ENCODE measurements at places on chromosomes 7 and 10. TPM values are rescaled to one million over a fixed set of nuclear protein-coding genes. Genes with fewer than 3 reads are reported as not detected.

CACNB2 gene
- total RNA-seq: 2.1 TPM

ZNF789 gene
- total RNA-seq: 6.9 TPM

SPOCK2 gene
- 0.36 TPM for total RNA-seq

NUTM2A gene
- 0.33 TPM for total RNA-seq

NUP205 gene
- total RNA-seq: 77.5 TPM

GRM8 gene
- 0.36 TPM for total RNA-seq

GPR141 gene
- not detected for total RNA-seq

FAM241B gene
- total RNA-seq: not detected

THSD7A gene
- 2.5 TPM for total RNA-seq

RHEB gene
- total RNA-seq: 98.8 TPM

DRGX gene
- not detected for total RNA-seq

NEUROG3 gene
- total RNA-seq: not detected

ZNF365 gene
- total RNA-seq: 7.2 TPM

KLF14 gene
- not detected for total RNA-seq

PHF14 gene
- total RNA-seq: 35.6 TPM

SRRM3 gene
- total RNA-seq: 1.3 TPM

INSYN2A gene
- total RNA-seq: 0.27 TPM

CLDN3 gene
- not detected for total RNA-seq

SYNPO2L gene
- total RNA-seq: not detected

GDF2 gene
- total RNA-seq: not detected

C10orf67 gene
- not detected for total RNA-seq

PGAM2 gene
- not detected for total RNA-seq

ITPRID1 gene
- total RNA-seq: not detected

TWIST1 gene
- total RNA-seq: 33.2 TPM

PRSS37 gene
- total RNA-seq: not detected

GBX1 gene
- total RNA-seq: not detected

- no peak for DNase-seq
Measured at GRCh38 chr10:44465401-44466115, 80.7 kb upstream of the CXCL12 start.

GRCh38 chr7:44961844-44962482, 16.9 kb downstream of the MYO1G start:
- DNase-seq: no peak

DNA sequence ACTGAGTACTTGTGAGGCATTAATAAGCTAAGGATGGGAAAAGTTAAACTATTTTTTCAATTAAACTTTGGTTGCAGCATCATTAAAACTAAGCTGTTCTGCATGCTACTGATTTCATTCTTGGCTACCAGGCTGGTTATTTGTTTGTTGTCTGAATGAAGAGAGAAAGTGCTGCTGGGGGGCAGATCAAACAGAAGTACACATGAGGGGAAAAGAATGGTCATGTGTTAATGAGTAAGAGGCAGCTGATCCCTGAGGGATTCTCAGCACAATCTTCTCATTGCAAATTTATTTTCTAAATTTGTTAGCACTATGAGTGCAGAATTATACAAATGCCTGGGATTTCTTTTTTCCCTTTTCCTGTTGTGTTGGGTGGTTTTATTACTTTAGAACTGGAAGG, 213.2 kb upstream of the HPS1 start:
- no peak for DNase-seq

- peak; percentile 60 for DNase-seq
Measured at GRCh38 chr7:84190016-84190705, 4.4 kb downstream of the SEMA3A start.

DNA sequence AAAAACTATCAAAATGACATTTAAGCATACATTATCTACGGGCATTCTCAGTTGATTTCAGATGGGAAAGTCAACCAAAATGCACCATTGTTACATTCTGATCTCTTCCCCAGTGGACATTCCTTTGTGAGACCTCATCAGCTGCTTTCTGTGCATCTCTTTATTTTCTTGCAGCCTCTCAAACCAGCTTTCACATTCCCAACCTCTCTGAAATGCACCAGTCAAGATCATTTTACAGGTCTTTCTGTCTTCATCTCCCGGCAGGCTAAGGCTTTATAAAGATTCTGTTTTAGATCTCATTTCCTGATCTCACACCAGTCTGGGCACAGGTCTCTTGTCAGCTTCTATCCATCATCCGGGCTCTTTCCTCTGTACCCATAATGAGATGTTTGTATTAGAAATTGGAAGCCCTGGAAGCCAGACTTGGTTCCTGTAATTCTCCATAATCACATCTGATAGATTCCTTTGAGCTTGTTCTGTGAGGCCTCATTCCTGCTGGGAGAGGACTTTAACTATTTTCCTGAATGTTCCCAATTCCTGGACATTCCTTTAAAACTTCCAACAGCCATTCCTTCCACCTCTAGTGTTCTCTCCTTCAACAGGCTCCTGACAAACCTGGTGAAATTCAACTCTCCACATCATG, 44.3 kb upstream of the ARL4A start:
- DNase-seq: peak; percentile 20

- DNase-seq: no peak
Measured at GRCh38 chr10:100810091-100810834, 64.9 kb downstream of the PAX2 start.

DNA sequence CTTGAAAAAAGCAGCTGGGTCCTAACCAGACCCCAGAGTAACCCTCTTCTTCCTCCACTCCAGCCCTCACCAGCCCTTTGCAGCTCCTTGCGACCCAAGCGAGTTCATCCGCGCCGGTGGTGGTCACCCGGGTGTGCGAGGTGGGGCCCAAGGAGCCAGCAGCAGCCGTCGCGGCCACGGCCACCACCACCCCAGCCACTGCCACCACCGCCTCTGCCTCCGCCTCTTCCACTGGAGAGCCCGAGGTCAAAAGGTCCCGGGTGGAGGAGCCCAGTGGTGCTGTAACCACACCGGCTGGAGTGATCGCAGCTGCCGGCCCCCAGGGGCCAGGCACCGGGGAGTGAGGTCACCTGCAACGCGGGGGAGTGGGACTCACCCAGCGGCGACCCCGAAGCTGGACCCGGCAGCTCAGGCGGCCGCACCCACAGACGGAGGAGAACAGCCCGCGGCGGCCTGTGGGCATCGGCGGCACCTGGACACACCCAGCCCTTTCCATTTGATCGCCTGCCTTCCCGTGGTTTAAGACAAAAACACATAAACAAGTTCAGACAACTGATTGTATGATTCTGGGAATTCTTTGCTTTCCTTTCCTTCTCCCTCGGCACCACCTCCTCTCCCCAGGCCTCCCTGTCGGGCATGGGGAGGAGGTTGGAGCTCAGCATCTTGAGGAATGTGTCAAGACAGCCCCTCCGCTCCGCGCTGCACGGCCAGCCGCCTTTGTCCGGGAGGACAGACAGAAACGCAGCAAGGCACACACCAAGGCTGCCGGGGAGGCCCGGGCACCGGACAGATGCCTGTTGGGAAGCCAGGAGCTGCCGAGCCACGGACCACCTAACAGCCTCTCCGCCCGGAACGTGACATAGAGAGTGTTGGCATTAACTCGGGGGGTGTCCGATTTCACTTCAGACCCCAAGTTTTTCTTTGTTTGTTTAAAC, 13.0 kb upstream of the AP5Z1 start:
- DNase-seq: no peak

DNA sequence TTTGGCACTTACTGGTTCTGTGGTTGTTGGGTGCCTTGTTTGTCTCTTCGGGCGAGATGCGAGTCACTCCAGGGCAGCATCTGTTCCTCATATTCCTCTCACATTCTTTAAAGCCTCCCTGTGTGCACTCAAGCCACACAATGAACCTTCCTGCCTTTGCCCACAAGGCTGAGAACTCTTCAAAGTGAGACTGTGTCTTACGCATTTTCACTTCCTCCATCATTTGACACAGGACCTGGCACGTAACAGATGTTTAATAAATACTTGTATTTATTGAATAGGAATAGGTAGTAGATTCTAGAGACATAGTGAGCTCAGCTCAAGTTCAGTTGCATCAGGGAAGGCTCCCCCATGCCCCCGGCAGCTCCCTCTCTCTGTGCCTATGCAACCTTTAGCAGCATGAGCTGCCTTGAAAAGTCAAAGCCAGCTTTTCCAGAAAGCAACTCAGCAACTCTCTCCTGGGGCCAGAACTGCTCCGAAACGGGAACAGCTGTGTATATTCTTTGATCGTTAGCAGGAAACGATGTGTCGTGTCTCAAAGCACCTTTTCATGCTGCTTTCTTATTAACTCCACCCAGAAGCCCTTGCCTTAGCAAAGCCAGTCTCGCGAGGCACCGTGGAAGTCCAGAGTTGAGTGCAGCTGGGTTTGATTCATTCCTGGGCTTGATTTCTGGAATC, 97.5 kb downstream of the PFKFB3 start:
- peak; percentile 54 for DNase-seq

DNA sequence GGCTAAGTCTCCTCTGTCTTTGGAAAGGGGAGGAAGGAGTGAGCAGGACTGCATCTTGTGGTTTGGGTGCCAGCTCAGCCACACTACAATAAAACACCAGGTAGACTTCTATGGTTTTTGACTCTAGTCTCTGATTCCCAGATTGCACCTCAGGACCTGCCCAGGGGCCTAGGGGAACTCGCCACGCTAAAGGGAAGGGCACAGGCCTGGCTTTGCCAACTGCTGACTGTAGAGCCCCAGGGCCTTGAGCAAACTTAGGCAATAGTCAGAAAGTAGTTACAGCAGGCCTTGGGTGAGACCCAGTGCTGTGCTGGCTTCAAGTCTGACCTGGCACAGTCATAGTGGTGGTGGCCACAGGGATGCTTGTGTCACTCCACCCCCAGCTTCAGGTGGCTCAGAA, 24.2 kb upstream of the PRR15 start:
- DNase-seq: no peak

DNA sequence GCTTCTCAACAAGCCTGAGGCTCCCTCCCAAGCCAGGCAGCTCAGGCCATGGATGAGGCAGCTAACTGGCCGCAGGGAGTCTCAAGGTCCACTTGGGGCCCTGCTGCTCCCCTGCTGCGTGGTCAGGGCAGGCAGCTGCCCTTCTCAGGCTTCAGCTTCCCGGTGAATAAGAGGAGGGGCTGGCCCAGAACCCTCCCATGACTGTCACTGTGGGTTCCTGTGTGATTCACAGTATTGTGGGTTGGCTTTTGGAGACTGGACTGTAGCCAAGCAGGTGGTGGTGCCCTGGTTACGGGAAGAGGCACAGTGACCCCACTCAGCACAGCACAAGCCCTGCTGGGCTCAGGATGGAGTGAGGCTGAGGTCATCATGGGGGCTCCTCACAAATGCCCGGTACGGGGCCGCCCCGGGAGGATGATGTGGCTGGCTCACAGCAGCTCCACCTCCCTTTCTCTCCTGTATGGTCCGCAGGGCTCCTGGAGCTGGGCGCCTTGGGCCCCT, 189.8 kb downstream of the HECW1 start:
- no peak for DNase-seq

DNA sequence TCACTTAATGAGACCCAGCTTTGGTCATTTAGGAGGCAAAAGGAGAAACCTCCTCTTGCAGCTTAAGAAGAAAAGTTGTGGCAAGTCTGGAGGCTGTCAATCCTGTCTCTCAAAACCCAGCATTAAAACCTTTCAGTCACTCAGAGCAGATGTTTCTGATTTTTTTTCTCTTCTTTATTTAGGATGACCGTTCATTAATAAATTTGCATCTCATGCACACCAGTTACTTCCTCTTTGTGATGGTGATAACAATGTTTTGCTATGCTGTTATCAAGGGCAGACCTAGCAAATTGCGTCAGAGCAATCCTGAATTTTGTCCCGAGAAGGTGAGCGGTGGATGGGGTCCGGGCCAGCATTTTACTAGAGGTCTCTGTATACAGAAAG, 32.0 kb downstream of the TMEM248 start:
- DNase-seq: no peak

GRCh38 chr10:23433701-23434100, 5.2 kb upstream of the OTUD1 start:
- no peak for DNase-seq

GRCh38 chr10:110717781-110718589, 73.8 kb downstream of the RBM20 start:
- DNase-seq: no peak

- no peak for DNase-seq
Measured at GRCh38 chr10:104035194-104036068, 50.2 kb downstream of the COL17A1 start.

- DNase-seq: no peak
Measured at GRCh38 chr10:78349165-78349516, 315.5 kb downstream of the RPS24 start.

- DNase-seq: no peak
Measured at GRCh38 chr10:70507966-70508365, 29.4 kb downstream of the PALD1 start.

DNA sequence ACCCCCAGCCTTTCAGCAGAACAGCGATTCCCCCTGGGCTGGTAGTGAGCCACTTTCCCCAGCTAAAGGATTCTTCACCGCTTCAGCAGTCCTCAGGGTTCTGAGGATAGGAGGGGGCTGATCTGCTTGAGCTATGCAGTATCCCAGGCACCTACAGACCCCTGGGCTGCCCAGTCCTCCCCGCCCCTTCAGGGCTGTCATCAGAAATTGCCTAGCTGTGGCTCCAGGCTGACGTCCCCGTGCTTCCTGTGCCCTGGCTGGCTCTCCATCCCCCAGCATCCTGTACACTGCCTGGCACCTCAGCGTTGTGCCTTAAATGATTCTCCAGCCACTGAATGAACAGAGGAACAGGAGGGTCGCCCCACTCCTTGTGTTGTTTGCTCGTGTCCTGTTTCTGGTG, 38.4 kb upstream of the CDH23 start:
- no peak for DNase-seq

GRCh38 chr7:130423501-130424037, 17.2 kb downstream of the CEP41 start:
- DNase-seq: no peak

DNA sequence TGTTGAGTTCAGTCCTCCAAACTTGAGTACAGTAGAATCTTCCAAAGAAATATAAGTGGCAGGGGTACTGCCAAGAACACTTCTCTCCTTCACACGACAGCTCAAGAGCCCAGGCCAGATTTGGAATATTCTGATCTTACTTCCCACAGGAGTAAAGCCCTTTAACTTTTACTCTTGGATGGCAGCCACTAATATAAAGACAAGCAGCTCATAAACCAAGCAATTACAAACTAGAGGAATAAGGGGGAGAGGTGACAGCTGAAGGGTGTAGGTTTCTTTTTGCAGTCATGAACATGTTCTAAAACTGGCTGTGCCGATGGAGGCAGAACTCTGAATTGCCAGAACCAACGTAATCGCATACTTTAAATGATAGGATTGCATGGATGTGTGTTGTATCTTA, 74.8 kb downstream of the SVIL start:
- DNase-seq: peak; percentile 39

DNA sequence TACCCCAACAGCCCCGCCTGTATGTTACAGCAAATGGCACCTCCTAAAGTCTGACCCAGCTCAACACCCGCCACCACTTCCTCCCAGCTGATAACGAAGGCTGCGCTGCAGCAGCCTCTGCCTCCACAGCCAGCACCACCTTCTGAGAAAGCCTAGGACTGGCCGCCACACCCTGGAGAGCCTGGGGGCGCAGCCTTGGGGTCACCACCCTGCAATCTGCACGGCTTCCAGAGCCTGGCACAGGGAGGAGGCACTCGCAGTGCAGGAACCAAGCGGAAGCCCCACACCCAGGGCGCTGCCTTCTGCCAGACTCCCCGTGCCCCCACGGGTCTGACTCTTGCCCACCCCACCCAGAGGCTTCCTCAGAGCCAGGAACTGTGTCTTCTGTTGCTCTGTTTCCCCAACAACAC, 112.5 kb downstream of the MAD1L1 start:
- DNase-seq: no peak

GRCh38 chr10:69957886-69958555, 94.6 kb upstream of the MACROH2A2 start:
- peak; percentile 66 for DNase-seq

All from fibroblast of the aortic adventitia (primary cell).